ENCODE measurements at places on chromosomes 16 and 17.

- DNase-seq: peak; percentile 43
Measured at GRCh38 chr17:18261146-18261515, 669 bp downstream of the MIEF2 start.

- no peak for DNase-seq
Measured at GRCh38 chr16:11303405-11304138, 22.4 kb upstream of the PRM1 start.

- DNase-seq: no peak
Measured at GRCh38 chr17:36714789-36715188, 113.4 kb downstream of the MRM1 start.

DNA sequence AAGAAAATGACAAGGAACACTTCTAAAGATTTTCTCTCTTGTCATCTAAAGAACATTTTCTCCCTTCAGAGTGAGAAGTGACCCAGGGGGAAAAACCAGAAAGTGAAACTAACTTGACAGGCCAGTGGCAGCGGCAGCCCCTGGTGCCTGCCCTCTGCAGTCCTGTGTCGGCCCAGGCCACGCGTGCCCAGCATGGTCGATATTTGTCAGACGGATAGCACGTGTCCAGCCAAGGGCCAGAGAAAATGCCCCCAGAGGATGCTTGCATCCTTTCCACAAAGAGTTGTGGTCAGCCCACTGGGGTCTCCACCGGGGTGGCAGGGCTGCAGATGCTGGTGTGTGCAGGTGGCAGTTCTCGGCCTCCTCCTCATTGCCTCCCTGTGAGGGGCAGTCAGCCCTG, 176.6 kb downstream of the RAB11FIP4 start:
- no peak for DNase-seq

DNA sequence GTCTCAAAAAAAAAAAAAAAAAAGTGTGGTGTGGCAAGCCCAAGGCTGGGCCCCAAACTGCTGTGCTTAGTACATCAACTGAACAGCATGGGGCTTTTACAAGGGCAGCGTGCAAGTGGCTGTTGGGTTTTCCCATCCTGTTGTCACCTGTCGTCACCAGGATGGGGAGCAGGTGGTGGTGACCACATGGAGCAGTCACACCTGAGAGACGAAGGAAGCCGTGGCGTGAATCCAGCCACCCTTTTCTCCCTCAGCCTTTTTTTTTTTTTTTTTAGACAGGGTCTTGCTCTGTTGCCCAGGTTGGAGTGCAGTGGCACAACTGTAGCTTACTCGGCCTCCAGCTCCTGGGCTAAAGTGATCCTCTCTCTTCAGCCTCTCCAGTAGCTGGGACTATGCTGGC, 4.1 kb upstream of the MRPL58 start:
- no peak for DNase-seq

DNA sequence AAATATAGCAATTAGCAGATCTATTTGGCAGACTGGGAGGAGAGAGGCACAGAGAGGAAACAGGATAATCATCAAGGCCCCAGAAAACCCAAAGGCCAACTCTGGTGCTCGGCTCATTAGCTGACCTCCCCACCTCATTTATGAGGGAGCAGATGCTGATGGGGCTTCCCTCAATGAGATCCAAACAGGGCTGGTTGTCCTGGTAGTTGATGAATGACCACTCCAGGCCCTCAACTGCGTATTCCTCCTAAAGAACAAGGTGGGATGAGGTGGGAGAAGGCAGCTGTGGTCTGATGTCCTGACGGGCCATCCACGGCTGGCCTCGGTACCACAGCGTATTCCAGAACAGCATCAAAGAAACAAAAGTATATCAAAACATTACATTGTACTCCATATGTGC, 20.8 kb downstream of the ZNHIT3 start:
- DNase-seq: no peak

GRCh38 chr17:60128171-60128859, 21.5 kb upstream of the CA4 start:
- no peak for DNase-seq

DNA sequence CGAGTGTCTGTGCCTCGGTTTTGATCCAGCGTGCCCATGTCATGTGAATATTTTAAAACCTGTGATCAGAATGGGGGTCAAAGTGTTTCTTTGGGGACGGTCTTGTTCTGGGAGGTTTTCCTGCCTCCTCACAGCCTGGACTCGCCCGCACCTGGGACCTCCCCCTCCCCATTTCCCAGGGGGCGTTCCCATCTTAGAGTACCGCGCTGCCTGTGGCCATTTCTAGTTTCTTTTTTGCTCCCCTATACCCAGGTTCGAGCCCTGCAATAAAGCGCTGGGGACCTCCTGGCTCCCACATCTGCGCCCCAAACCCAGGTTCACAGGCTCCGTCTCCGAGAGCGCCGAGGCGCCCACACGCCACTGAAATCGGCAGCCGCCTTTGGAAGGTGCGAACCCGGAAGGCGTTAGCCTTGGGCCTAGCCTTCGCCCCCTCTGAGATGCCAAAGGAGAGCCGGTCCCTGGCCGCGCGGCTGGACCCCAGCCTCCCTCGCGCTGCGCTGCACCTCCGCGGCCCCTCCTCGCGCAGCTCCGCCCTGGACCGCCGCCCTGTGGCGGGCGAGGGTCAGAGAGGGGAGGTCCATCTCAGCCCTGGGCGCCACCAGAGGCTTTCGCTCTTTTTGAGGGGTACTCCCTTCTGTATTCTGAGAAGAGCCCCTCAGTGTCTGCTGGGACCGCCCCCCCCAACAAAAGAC, 1.7 kb downstream of the KCNJ12 start:
- no peak for DNase-seq

- no peak for DNase-seq
Measured at GRCh38 chr17:77320044-77320440, 179.3 kb downstream of the SEC14L1 start.

DNA sequence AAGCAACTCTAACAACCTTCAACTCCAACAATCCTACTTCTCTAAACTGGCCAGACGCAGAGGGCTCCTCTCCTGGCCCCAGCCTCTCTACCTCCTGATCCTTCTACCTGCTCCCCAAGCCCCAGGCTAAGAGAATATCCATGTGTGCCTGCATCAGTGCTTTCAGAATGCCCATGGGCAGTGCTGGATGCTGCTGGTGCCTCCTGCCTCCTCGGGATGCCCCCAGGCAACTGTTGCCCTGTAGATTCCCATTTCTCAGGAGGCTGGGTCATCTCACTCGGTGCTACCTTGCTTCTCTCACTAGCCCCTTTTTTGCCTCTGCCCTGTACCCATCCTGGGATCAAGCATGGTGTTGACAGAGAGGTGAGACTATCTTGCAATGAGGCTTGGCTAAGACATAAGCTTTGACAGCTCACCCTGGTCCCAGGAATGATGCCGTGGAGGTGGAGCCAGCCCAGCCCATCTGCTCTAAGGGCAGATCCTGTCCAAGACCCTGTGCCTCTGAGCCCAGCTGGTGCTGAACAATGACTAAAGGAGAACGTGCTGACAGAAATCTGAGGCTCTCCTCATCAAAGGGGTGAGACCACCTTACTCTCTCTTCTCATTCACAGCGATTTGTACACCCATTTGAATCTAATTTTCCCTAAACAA, 19.4 kb upstream of the SUPT4H1 start:
- DNase-seq: no peak

DNA sequence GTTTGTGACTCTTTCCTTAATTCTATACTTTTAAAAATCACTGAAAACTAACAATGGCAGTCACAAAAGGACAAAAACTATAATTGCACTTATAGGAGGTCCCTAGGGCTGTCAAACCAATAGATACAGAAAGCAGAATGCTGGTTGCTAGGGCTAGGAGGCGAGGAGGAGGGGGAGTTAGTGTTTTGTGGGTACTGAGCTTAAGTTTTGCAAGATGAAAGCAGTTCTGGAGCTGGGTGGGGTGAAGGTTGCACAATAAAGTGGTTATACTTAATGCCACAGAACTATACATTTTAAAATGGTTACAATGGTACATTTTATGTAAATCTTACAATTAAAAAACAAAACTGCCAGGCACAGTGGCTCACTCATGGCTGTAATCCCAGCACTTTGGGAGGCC, 27.3 kb downstream of the NUBP1 start:
- no peak for DNase-seq

DNA sequence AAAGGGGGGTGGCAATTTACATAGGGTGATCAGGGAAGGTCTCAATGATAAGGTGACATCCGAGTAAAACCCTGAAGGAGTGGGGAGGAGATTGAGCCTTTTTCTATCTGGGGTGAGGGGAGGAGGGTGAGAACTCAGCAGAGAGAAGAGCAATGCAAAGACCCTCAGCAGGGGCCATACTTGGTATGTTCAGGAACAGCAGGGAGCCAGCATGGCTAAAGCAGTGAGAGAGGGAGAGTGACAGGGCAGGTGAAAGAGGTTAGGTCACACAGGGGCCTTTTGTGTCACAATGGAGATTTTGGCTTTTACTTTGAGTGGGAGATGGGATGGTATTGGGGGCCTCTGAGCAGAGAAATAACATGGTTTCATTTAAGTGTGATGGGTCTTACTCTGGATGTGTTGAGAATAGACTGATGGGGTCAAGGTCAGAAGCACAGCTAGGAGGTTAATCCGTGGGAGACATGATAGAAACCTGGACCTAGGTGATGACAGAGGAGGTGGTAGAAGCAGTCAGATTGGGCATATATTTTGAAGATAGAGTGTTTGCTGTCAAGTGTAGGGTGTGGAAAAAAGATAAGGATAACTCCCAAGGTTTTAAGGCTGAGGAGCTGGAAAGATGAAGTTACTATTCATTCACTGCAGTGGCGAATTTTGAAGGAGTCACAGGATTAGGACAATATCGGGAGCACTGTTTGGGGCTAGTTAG, 6.2 kb downstream of the SP2 start:
- DNase-seq: no peak

DNA sequence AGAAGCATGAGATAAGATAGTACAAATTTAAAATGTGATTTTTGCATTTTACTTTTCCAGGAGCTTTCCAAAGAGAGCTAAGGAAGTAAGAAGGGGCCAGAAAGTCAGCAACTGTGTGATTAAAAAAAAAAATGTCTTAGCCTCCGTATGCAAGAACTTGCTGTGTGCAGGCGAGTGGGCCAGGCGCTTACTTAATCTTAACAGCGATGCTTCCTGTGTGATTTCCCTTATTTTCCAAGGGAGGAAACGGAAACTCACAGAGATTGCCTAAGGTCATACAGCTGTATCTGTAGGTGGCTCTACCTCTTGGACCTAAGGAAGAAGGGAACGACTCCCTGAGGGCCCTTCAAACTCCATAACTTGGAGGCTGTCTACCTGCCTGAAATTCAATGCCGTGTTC, 11.1 kb downstream of the HS3ST3B1 start:
- no peak for DNase-seq

DNA sequence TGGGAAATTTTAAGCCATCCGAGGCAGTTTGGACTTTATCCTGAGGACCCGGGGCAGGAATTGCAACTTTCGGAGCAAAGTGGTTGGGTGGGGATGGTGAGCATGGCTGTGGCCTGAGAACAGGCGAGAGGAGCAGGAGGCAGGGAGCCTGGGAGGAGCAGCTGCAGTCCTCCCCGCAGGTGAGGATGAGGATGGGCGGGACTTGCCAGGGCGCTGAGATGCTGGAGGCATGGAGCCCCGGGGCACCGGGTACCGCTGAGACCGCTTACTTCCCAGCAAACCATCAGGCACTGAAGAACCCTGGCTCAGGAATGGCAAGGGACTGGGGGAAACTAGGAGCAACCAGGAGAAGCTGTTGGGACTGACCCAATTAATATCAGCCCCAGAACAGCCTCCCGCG, 210.8 kb downstream of the GSG1L start:
- no peak for DNase-seq

- DNase-seq: no peak
Measured at GRCh38 chr16:617855-618254, 12.9 kb upstream of the WFIKKN1 start.

GRCh38 chr16:15819046-15819445, 37.8 kb downstream of the MYH11 start:
- no peak for DNase-seq

DNA sequence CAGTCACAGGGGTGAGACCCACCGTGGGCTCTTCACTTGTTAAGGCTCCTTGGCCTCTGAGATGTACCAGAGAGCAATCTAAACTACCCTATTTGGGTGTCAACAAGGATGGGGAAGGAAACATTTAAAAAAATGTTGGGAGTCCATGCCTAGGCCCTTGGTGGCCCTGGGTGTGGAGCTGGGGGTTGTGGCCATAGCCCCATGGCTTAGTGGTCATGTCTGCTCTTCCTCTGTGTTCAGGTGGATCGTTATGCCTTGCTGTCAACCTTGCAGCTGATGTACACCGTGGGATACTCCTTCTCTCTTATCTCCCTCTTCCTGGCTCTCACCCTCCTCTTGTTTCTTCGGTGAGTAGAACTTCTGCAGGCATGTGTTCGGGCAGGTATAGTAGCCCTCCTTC, 28.5 kb downstream of the GLP2R start:
- DNase-seq: no peak

- no peak for DNase-seq
Measured at GRCh38 chr17:50539762-50540559, 7.0 kb upstream of the SPATA20 start.

DNA sequence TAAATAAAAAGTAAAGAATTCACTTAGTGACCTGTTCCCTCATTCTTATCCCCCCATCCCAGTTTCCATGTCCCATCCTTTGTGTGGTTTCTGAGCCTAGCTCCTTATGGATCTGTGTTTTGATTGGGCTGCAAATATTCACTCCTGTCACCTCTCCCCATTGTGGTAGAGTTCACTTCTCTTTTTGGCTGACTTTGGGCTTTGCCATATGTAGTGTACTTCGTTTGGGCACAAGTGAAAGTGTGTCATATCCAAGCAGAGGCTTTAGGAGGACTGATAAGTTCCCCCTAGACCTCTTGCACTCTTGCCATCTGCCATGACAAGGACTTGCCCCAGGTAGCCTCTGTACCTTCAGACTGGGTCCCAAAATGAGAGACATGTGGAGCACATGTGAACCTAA, 13.0 kb upstream of the DHRS7B start:
- DNase-seq: no peak

GRCh38 chr17:80793421-80793820, 198.2 kb upstream of the CHMP6 start:
- no peak for DNase-seq

- no peak for DNase-seq
Measured at GRCh38 chr17:3400055-3400454, 1.8 kb upstream of the OR1E1 start.

DNA sequence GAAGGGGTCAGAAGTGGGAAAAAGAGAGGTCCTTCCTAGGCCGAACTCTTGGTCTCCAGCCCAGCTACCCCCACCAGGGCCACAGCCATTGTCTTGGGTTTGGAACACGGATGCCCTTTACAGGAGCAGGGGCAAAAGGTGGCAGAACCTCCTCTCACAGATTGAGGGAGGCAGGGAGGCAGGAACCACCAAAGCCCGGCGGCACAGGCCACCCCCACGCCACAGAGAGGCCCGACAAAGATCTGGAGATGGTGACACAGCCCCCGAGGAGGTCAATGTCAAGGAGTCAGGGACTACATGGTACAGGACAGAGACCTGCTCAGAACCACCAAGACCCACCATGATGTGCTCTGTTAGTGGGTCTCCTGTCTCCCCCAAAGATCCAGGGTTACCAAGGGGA, 44.4 kb upstream of the DLX4 start:
- DNase-seq: no peak

DNA sequence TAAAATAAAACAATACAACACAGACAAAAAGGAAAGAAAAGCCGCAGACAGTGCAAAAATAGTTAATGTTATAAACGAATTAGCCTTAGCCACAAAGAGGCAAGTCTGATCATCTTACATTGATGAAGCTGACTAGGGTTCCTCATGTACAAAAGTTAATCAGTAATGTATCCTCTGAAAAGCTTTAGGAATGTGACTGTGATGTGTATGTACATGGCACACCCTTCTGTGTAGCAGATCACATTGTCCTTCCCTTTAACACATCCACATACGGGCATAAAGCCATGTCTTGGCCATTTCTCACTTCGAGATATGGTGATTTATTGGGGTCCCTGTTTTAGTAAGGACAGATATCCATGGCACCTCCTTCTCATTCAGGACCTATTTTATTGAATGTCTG, 1327.5 kb upstream of the CDH8 start:
- DNase-seq: no peak
